ENCODE measurements at places on chromosomes 11 and 22.

GRCh38 chr11:118343248-118343647 is 743 bp upstream of the CD3D start:
- DNase-seq, result no peak

- no peak for DNase-seq
These were observed 93.9 kb upstream of the PITPNB start for GRCh38 chr22:28012832-28013460.

DNA sequence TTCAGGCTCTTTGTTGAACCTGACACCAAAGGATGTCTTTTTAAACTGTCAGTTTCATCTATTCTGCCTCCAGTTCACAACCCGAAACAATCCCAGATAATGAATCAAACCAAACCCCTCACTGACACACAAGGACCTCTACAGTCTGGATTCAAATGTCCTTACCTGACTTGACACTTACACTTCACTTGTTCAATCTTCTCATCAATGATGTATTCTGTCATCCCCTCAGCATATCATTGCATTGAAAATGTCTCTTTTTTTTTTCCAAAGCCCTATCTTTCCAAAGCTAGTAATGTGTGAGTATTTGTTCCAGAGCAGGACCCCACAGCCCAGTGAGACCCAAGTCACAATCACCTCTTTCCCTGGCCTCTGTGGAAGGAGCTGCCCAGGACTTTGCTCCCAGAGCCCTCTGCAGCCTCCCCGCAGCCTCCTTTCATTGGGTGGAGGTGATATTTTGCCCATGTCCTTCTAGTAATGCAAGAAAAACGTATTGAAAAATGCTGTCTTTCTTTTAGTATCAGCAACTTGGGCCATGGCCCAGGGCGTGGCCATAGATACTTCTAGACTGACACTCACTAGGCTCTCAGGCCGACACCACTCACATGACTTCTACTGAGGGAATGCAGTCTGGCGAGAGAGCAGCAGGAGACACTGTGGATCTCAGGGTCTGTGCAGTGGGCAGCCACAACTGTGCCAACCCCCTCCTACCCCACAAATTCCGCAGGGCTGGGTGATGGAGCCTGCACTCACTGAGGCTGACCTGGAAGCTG is 18.2 kb downstream of the RFPL3 start:
- DNase-seq, result no peak

GRCh38 chr11:70352601-70353000 is 45.7 kb upstream of the CTTN start:
- no peak for DNase-seq

DNA sequence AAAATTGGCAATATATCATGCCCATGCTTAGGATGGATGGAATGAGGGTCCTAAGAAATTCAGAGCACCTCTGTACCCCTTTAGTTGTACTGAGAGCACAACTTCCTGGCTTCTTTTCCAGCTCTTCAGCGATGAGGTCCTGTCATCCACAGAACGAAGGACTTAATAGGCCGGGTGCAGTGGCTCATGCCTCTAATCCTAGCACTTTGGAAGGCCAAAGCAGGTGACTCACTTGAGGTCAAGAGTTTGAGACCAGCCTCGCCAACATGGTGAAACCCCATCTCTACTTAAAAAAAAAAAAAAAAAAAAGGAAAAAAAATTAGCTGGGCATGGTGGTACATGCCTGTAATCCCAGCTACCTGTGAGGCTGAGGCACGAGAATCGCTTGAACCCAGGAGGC is 125.3 kb upstream of the BMAL1 start:
- DNase-seq, result no peak

DNA sequence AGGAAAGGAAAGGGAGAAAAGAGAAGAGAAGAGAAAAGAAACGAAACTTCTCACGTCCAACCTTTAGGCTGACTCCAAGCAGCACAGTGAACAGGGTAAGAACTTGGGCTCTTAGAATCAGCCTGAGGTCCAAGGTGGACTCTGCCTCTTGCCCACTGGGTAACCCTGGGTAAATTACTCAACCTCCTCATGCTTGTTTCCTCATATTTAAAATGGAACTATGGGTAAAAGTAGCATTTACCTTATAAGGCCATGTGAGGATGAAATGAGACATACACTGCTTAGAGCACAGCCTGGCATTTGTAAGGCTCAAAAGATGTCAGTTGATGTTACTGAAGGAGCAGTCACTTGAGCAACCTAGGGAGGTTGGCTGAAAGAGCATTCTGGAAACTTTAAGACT is 107.9 kb downstream of the C11orf58 start:
- DNase-seq, result no peak

GRCh38 chr22:27825174-27825573 is 23.6 kb upstream of the MN1 start:
- DNase-seq, result no peak

- DNase-seq, result peak; percentile 74
These were observed 2.9 kb downstream of the KLHL35 start for GRCh38 chr11:75429902-75430713.

GRCh38 chr11:73034331-73034730 is 107.8 kb downstream of the FCHSD2 start:
- DNase-seq, result no peak

DNA sequence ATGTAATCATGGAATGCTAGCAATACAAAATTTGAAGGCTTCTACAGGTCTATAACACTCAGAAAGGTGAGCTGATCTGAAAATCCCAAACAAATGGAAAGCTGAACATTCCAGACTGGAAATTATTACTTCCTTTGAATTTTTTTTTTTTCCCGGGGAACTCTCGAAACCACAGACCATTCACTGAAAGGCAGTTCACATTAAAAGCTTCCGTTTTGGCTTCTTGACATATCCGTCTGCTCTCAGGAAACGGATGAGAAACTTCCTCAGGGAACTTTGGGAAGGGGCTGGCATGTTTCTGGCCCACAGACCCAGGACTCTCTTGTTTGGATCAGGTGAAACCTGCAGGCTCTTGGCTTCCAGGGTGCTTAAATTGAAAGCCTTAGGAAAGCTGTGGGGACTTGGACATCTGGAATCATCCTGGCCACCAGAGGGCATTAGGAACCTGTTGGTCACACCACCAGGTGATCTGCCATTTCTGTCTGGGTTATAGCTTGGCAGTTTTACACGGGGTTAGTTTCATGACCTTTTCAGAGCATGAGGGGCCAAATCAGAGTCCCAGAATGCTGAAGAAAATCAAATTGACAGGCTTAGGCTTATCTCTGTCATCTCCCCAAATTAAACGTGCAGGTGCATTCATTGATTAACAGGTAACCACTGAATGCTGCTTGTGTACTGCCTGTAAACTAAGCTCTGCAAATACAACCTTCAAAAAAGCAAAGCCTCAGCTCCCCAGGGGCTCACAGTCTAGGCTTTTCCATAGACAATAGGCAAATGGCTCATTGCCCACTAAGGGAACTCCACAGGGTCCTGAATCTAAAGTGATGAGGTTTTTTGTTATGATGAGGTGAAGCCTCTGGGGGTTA is 22.7 kb upstream of the GRAMD1B start:
- DNase-seq, result peak; percentile 55

DNA sequence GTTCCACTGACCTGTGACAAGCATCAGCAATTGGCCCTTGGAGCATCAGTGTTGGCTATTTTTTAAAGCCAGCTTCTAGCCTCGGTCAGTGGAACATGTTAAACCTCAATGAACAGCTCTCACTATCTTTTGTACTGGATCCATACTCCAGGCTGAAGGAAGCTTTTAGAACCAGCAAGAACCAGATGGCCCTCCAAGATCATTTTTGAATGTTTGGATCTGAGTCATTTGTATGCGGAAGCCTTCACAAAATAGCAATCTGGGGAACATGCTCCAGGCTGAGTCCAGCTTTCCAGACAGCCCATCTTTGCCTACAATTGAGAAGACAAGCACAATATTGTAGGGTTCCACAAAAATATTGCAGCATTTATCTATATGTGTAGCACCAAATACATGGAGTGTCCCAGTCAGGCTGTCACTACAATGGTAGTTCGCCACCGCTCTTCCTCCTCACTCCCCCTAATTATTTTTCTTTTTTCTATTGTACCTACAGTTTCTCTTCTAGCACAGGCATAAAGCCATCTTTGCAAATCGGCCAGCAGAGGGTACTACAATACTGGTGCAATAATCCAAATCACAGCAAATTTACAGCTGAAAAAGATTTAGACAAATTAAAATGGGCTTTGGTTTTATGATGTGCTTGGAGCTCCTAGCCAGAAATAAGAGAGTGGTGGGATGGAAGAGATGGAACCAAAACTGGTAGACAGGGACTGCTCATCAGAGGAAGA is 177.4 kb upstream of the BLID start:
- no peak for DNase-seq

DNA sequence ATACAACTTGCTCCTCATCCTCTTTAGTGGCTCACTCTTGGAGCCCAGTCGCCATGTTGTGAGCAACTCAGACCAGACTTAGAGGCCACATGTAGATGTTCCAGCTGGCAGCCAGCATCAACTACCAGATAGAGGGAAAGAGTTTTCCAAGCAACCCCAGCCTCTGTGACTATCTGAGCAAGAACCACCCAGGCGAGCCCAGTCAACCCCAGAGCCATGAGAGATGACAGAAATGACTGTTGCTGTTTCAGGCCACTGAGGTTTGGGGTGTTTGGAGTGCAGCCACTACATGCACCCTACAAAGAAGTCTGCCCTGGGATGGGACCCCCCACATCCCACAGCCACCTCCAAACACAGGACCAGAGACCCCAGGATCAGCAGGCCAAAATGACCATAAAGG is 24.8 kb upstream of the CLDN5 start:
- no peak for DNase-seq

DNA sequence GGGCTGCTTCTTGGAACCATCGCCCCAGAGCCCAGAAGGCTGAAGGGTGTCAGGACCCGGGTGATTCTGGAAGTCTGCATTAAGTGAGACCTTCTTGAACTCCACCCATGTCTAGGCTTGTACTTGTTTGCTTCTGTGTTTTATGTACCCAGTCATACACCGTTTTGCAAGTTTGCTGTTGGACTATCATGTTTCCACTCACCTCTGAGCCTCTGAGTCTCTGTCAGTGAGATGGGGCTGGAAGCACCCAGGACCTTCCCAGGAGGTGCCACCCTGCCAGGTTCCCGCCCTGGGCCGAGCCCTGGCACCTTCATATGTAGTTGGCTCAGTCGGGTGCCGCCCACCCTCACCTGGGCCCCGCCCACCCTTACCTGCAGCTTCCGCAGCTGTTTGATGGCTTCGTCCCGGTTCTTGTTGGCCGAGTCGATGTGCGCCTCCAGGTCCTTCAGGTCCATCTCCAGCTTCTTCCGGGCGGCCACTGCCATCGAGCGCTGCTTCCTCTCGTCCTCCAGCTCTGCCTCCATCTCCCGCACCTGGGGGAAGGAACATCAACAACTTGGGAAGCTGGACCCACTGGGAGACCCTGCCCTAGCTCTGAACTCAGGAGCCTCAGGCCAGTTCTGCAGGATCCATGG is 35.1 kb downstream of the APOL1 start:
- DNase-seq, result no peak

DNA sequence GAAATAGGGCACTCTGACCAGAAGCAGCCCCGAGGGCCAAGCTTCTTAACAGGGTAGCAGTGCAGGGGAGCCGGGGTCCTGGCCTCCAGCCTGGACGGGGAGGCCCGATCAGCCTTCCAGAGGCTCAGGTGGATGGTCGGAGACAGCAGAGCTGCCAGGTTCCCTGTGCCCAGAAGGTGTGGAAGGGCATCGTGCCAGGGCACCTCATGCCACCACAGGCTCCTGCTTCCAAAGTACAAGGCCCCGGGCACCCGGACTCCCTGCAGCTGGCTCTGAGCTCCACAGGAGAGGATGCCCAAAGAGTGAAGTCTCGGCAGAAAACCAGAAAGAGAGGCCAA is 14.3 kb downstream of the EHD1 start:
- DNase-seq, result no peak

DNA sequence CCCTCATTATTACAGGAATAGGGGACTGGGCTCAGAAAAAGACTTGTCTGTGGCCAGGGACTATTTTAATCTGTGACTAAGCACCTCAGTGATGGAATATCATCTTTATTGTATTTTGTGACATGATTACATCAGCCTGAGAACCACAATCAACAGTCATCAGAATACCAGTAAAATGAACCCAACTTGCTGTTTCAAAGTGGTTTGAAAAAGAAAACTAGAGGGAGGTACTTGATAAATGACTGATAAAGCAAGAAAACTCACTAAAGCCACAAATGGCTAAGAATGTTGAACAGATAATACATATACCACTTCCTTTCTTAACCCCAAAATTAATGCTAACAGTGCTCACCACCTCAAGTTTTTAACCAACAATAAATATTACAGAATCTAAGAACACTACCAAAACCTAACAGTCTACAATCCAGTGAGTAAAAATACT is 155.7 kb downstream of the ATG16L2 start:
- DNase-seq, result no peak

DNA sequence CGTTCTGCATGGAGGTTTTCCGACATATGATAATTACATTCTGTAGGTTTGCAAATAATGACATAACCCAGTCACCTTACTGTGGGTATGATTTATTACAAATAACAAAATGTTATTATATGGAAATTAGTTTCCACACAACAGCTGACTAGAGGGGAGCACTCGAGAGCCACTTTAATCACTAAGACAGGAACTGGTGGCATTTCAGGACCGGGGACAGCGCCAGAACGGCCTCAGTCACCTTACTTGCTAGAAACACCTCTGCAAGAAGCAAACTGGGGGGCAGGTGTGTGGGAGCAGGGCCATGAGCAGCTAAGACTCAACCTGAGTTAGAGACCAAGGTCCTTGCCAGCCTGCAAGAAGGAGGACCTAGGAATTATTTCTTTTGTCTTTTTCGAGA is 199.9 kb downstream of the DSCAML1 start:
- peak; percentile 65 for DNase-seq

GRCh38 chr11:21068886-21069285 is 399.5 kb downstream of the NELL1 start:
- no peak for DNase-seq

GRCh38 chr22:40289991-40290459 is 56.3 kb upstream of the ADSL start:
- DNase-seq, result no peak

- DNase-seq, result peak; percentile 51
These were observed 18.2 kb downstream of the EPS8L2 start for GRCh38 chr11:724049-724777.

DNA sequence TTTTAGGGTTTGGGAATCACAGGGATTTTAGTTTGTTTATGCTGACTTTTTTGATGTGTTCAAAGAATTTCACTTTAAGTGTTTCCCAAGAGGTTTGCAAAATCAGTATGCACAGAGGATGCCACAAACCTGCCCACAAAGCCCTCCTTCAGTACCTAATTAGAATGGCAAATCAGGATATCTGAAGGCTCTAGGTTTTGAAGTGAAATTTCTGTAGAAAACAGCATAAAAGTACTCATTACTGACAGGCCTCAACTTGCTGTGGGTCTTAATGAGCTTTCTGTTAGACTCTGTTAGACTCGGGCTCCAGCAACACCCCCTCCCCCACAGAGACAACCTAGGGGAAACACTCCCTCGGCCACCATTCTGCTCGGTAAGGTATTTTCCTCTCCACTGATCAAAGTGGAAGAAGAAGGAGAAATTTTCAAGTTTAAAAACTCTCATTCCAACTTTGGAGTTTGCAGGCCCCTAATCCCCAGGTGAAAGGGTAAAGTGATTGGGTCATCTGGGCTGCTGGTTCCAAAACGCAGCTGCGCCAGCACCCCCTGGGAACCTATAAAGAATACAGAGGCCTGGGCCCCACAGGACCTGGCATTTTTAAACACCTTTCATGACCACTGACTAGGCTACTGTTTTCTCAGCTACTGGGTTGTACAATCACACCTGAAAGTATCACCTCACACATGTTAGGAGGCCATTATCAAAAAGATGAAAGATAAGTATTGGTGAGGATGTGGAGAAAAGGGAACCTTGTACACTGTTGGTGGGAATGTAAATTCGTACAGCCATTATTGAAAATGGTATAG is 67.5 kb downstream of the PLEKHA7 start:
- no peak for DNase-seq

Data from right hindlimb (tissue), 1 donor.